ENCODE measurements at places on chromosomes 12 and 14. TPM values are rescaled to one million over a fixed set of nuclear protein-coding genes. Genes with fewer than 3 reads are reported as not detected.

DNA sequence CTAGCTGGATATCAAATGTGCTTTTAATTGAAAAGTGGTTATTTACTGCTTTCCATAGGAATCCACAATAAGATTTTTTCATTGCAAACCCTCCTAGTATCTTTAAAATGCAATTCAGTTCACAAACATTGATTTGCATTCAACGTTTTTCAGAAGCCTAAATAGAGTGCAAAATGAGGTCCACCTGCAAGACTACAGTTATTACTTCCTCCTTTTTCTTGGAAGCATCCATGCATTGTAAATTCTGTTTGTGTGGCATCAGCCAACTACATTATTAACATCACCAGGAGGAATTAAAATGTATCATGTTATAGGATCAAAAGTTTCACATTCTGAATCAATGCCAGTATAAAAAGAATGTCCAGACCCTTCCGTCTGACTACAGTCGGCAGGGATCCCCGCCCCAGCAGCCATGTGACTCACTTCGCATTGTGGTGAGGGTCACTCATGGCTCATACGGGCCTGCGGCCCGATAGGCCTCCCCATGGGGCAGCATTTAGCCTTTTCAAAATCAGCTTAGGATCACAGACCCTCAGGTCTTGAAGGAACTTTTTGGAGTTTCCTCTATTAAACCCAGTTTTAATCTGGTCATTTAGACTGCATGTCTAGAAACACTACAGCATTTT lies 46.3 kb downstream of the NTF3 start:
- DNase-seq = no peak

DNA sequence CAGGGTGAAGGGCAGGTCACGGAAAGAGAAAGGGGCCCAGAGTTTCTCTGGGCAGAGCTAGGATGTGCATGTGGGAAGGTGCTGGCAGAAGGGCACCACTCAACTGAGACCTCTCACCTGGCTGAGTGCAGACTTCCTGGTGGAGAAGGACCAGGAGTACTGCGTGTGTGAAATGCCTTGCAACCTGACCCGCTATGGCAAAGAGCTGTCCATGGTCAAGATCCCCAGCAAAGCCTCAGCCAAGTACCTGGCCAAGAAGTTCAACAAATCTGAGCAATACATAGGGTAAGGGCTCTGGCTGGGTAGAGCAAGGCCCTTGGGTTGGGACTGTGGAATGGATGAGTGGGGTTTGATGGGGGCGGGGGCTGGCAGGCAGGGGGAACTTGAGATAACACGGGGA lies 5.4 kb upstream of the SMARCD1 start:
- no peak for DNase-seq

DNA sequence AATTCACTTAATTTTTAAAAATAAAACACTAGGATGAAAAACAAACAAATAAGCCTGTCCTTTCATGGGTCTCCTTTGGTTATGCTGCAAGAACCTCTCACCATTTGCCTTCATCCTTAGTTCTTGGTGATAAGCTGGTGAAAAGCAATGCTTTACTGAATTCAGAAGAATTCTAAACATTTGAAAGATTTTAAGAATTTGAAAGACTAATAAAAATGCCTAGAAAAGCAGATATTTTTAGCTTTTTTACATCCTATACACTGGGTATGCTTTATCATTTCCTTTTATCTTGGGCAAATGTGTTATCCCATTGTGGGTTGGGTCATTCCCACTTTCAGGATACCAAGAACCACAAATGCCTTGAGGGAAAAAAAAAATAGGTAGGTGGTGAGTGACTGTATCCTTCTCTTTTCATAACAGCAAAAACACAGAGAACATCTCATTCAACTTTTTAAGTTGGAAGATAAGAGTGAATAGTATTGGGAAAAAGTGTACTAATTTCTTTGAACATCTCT lies 197.1 kb upstream of the ABCD2 start:
- peak; percentile 3 for DNase-seq

- no peak for DNase-seq
Observed at GRCh38 chr14:69560826-69561225, 13.8 kb downstream of the CCDC177 start.

DNA sequence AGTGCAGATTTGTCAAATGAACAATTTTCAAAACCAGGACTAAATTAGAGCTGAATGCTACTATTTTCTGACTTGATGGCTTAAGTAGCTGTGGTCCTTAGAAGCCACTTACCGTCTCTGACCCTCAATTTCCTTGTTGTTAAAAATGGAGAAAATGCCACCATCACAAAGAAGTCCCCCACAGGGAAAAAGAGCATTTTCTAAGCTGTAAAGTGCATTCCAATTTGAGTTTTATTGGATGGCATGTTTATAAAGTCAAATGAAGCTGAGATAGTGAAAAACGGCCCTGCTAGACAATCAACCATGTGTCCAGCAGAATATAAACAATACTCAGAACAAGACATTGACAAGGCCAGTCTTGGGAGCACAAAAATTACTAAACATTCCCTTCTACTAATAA lies 53.6 kb downstream of the GOLGA5 start:
- DNase-seq = no peak

DNA sequence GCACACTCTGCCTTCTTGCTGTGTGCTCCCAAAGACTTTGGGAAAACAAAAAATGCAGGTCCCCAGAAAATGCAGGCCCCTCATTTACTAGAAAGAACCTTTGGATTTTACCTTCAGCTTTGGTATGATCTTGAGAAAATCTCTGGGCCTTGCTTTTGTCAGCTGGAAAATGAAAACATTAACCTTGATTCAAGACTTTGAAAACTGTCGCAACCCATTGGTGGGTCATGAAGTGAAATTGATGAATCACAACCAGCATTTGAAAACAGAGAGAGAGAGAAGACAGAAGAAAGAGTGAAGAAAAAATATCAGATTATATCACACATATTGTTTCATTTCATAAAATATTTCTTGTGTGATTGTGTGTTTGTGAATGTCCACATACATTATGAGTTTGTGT lies 322.5 kb downstream of the ZFP36L1 start:
- DNase-seq = no peak

- no peak for DNase-seq
Observed at GRCh38 chr14:105856676-105857219, 330.4 kb downstream of the TMEM121 start.

GRCh38 chr12:52865090-52865944 lies 16.5 kb upstream of the KRT78 start:
- peak; percentile 68 for DNase-seq

DNA sequence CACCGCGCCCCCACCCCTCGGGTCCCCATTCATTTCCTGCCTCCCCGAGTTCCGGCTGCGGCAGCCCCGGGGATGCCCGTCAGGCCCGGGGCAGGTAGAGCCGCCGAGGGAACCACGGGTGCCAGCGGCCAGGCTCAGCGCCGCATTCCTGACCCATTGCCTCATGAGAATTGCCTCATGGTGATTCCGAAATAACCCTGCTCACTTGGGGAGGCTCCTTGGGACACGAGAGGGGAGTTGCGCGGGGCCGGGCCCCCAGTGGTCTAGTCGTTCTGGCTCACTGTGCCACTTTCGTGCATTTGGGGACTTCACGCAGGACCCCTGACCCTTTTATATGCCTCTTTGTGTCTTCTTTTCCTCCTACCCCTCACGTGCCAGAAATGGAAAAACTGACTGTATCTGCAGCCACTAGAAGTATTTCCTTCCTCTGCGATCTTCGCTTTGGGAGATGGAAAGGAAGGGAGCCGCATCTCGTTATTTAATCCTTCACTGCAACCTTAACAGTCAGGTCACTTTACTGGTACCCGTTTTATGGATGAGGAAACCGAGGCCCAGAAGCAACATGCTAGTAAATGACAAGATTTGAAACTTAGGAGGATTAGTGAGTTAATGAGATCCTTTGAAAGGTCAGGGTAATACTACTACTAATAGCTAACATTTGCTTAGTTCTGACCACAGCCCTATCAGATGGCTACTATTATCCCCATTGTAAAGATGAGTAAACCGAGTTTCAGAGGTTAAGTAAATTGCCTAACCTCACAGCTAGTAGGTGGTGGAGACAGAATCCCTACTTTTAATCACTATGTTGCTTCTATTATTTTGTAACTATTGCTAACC lies 768 bp downstream of the PTPN11 start:
- peak; percentile 82 for DNase-seq

Gene LRTM2
- total RNA-seq = not detected

Gene RDH12
- total RNA-seq = 0.20 TPM

Gene ISCA2
- 29.8 TPM for total RNA-seq

Gene CDKL1
- 1.7 TPM for total RNA-seq

Gene GARIN6
- total RNA-seq = not detected

Gene COPS7A
- total RNA-seq = 60.2 TPM

Data from M059J (cell line).